Activated naive CD4-positive, alpha-beta T cell (primary cell): ENCODE measurements at places on chromosomes 3 and 15.

GRCh38 chr3:45611628-45612081, 17.1 kb downstream of the LIMD1 start:
- no peak for DNase-seq

DNA sequence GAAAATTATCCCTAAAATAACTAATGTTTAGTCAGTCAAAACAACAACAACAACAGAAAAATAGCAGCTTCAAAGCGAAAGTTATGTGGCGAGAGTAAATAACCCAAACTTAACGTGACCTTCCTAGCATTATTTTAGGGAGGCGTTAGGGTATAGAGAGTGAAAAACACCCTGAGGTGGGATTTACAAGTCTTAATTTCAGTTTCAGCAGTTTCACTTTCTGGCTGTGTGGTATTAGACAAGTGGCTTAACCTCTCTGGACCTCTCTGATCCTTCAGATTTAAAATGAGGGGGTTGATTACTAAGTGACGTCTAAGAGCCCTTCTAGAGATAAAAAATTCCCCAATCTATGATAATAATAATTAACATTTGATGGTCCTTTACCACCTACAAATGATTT, 291.2 kb downstream of the ZBTB20 start:
- no peak for DNase-seq

GRCh38 chr3:180048103-180048502, 11.4 kb upstream of the PEX5L start:
- no peak for DNase-seq

DNA sequence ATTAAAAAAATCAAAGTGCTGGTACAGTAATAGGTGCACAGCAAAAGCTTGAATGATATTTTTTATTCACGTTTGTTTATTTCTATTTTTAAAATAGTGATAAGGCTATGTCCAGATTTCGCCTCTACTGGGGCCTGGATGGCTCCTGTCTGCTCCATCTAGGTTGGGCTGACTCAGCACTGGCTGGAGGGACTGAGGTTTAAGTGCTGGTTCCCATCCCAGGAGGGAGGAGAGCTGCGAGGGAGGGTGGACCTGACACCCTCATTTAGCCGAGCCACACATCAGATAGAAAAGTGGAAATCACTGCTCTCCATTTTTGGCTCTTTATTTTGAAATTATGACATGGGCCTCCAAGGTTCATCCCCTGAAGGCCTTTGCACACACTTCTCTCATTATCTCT, 95.4 kb upstream of the AGBL1 start:
- no peak for DNase-seq

GRCh38 chr3:73326396-73326795, 264.9 kb downstream of the EBLN2 start:
- no peak for DNase-seq

DNA sequence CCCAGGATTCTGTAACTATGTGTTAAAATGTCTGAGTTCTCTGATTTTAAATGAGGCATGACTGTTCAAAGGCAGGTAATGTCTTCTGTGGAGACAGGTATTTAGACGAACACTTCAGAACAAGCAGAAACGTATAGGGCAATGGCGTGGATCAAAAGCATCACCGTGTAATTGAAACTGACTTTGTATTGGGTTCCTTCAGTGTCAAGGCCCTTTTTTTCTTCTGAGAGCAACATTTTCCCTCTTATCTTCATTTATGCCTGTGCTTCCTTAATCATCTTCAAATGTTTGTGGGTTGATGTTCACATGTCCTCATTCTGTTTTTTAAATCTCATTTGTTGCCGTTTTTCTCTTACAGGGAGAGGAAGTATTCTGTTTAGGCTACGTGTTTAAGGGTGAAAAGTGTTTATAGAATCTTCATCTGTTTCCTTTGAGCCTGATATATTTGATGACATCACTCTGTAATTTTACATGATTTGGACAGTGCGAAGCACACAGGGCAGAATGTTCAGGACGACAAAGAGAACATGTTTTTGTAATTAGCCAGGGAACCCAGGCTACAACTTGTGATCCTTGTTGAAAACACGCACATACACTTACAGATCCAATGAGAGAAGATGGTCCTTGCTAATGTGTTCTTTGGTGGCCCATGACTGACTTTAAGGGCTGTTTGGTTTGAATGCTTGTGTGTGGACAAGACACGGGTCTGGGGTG, 196.0 kb downstream of the LRTM1 start:
- no peak for DNase-seq

DNA sequence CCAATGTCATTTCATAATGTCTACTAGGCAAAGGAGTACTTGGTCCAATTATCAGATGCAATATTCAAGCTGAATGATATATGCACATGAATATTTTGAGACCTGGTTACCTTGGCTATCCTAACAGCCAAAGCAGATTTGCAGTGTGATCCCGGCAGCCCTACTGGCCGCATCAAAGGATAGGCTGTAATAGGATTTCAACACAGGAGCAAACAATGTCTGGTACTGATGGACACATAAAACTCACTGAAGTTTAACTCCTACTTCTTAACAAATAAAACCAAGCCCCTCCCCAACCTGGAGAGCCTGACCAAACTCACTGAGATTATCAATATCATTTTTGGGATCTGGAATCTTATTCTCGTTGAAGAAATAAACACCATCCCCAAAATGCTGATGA, 130.2 kb downstream of the FOXP1 start:
- no peak for DNase-seq

DNA sequence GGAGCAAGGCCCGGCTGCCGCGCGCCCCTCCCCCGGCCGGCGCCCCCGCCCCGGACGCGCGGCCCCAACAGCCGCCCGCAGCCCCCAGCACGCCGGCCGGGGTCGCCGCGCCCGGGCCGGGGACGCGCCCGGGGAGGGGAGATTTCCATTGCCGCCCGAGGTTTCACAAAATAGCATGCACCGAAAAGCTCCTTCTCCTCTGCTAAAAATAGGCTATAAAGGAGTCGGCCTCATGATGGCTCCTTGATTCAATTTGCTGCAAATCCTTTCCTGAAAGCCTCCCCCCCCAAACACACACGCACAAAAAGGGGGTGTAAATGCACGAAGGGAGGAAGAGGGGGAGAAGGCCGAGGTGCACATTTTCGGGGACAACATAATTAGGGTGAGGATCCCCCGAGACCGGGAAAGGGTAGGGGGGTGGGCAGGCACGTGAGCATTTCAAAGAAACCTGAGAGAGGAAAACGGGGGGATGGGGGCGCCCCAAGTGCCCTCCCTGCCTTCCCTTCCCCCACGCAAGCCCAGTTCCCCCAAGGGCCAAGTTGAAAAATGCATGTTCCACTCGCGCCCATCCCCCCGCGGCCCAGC, 734 bp downstream of the TBL1XR1 start:
- DNase-seq, result no peak

DNA sequence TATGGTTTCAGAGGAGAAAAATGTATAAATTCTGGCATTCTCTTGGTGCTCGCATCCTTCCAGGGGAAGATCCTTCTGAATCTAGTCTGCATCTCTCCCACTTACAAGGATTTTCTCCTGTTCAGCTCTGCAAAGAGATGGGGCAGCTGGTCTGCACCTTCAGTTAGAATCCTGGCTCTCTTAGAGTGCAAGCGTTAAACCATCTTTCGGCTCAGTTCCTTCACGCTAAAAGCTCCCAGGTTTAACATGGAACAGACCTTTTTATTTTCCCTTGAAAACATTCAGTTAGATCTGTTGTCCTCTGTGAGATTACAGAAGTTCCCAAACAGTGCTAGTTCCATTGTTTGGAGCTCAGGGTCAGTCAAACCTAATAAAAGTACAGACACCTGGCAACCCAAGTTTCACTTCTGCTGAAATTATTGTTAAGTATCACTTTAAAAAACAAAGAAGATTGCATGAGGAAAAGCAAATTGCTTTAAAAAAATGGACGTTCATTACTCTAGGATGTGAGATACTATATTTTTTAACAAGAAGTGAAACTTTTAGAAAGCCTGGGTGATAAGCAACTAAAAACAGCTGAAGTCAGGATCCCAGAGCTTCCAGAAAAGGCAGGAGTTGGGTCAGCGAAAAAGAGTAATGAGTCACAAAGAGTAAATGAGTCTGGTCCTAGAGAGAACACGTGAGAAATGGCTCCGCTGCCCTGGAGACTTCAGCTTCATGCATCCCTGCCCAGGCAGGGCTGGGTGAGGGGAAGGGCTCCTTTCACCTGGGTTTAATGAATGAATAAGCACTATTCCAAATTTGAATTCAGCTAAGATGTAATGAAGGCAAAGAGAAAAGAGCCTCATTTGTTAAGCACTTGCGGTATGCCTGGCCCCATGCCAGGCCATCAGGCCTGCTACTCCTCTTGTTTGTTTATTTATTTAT, 63.3 kb downstream of the ABTB1 start:
- DNase-seq, result no peak

DNA sequence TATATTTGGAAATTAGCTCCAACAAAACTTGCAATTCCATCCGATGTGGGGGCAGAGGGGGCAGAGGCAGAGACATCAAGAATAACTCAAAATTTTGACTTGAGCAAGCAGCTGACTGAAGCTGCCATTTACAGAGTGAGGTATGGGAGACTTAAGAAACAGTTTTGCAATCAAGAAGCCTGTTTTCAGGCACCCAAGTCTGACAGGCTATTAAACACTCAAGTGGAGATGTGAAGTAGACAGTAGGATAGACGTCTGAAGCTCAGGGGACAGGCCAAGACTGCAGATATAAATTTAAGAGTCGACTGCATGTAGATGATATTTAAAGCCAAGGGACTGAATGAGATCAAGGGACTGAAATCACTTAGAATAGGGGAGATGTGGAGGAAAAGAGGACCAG, 9.9 kb upstream of the SH3BP5 start:
- no peak for DNase-seq

DNA sequence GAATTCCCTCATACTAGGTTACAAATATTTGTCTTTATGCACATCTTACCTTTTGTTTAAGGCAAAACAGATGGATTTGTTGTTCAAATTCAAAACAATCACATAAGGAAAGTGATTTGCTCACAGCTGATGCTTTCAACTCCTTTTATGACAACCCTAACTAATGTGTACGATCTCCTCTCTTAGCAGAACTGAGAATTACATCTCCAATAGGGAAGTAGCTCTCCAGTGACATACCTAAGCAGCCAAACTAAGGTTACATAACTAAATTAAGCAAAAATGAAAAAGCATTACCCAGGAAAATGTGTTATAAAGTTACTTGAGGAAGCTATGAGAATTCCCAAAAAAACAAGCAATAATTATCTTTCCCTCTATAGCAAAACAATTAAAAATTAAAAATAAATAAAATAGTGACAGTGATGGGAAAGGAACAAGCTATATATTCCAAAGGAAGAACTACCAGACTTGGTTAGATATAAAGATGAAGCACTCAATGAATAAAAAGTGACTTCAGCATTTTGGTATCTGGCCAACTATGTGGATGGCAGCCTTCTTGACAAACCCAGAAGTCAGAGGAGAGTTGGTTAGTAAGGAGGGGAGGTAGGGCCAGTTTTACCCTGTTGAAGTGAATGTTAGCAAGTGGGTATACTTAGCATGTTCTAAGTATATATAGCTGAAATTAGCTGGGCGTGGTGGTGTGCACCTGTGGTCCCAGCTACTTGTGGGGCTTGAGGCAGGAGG, 32.4 kb downstream of the PEAK1 start:
- DNase-seq, result no peak

- no peak for DNase-seq
These were observed 15.7 kb upstream of the CNBP start for GRCh38 chr3:129199366-129199765.

GRCh38 chr15:65094294-65094995, 17.9 kb downstream of the KBTBD13 start:
- no peak for DNase-seq

DNA sequence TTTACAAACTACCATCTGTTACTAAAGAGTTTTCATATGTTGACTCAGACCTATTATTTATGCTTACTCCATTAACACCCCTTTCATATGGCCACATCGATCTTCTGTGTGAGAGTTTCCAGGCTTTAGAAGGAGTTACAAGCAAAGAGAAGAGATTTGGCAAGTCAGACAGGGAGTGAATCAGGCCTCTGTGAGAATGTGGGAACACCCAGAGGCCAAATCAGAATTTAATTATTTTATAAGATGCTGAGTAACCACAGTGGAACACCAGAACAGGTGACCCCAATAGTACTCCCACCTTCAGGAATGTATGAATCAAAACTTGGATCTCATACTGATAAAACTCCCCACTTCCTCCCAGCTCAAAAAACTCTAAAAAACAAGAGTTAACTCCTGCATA, 42.0 kb downstream of the IFT57 start:
- DNase-seq, result no peak

- DNase-seq, result no peak
These were observed 33.8 kb upstream of the IP6K2 start for GRCh38 chr3:48750856-48751255.

GRCh38 chr3:166955201-166955939, 424.7 kb downstream of the ZBBX start:
- no peak for DNase-seq

GRCh38 chr15:87901008-87901407, 355.5 kb downstream of the NTRK3 start:
- no peak for DNase-seq

DNA sequence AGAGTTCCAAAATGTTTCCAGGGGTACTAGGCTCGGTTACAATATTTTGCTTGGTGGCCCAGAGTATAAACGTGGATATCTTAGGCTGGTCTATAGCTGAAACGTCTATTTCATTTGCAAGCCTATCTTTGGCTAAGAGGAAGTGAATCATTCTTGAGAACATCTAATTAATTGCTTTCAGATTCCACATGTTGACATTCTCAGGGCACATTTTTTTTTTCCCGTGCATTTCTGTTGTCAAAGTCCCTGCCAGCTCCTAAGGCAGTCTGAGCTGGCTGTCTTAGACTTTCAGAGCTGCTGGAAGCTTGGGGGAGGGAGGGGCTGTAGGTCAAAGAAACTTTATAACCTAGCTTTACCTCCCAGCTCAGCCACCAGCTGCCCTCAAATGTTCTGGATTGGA, 23.2 kb upstream of the LAMP3 start:
- no peak for DNase-seq

- DNase-seq, result no peak
These were observed 173.0 kb downstream of the STT3B start for GRCh38 chr3:31705736-31706135.

DNA sequence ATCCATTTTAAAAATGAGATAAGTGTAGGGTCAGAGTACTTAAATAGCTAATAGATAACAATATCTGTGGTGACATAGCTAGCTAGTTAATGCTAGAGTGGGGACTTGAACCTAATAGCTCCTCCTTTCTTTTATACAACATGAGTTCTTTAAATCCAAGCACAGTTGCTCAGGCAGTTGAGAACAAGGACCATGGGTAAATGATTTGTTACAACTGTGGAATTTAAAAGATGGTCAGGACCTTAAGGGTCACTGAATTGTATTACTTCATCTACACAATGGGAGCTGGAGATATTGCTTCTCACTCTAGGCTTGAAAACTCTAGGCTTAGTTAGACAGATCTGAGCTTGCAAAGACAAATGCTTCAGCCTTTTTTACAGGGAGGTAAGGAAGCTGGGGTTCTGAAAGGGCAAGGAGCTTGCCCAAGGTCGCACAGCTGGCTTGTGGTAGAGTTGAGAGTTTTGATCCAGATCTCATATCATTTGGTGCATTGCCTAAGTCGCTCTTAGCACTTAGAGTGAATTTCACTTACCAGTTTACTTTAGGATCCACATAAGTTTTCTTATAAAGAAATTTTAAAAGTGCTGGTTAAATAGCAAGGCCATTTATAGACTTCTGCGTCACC, 90.2 kb downstream of the EDEM1 start:
- DNase-seq, result no peak
